ENCODE measurements at places on chromosomes 2 and 18.

GRCh38 chr18:22346953-22347605, 70.6 kb downstream of the CTAGE1 start:
- no peak for DNase-seq

DNA sequence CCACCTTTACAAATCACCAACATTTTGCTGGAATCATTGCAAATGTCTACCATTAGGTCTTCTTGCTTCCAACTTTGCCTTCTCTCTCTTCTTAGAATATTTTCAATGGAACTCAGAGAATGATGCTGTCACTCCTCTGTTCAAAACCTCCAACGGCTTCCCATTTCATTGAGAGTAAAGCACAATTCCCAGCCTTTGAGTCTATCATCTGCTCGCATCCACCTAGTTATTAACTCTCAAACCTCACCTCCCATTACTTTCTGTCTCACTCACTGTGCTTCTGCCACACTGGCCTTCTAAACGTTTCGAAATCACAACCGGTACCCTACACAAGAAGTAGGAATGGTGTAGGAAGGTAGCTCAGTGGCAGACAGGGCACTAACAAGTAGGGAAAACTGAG, 40.0 kb downstream of the ROCK2 start:
- DNase-seq, result no peak

DNA sequence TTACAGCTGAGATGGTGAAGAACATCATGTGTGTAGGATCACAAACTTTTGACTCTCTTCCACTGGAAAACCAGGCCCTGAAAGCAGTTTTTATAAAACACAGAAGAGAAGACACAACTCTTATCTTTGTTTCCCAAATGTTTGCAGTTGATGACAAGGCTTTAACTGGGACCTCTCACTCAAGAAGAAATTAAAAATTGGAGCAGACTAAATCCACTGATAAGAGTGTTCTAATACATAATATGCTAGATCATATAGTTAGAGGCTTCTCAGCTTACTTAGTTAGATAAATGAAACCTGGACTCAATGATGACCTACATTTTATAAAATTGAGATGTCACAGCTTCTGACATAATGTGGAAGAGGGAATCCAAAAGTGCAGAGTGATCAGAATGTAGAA, 158.3 kb upstream of the WDSUB1 start:
- no peak for DNase-seq

GRCh38 chr18:37874721-37875120, 309.1 kb upstream of the CELF4 start:
- no peak for DNase-seq

GRCh38 chr2:72442270-72442669, 294.6 kb upstream of the CYP26B1 start:
- DNase-seq, result no peak

GRCh38 chr2:222747526-222748160, 76.2 kb downstream of the MOGAT1 start:
- DNase-seq, result no peak

DNA sequence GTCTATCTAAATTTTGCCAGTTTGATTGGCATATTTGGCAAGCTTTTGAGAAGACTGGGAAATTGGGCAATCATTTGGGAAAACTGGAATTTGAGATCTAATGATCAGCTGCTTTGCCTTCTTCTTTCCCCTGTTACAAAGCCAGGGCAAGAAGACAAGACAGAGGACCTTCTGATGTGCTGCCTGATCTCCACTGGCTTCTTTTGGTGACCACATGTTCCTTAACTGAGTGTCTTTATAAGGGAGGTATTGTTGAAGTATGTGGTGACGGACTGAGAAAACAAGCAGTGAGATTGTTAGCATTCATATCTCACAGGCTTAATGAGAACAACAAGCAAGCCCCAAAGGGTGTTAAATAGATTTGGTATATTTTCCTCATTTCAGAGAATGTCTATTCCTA, 175.8 kb downstream of the SLC8A1 start:
- DNase-seq, result no peak

DNA sequence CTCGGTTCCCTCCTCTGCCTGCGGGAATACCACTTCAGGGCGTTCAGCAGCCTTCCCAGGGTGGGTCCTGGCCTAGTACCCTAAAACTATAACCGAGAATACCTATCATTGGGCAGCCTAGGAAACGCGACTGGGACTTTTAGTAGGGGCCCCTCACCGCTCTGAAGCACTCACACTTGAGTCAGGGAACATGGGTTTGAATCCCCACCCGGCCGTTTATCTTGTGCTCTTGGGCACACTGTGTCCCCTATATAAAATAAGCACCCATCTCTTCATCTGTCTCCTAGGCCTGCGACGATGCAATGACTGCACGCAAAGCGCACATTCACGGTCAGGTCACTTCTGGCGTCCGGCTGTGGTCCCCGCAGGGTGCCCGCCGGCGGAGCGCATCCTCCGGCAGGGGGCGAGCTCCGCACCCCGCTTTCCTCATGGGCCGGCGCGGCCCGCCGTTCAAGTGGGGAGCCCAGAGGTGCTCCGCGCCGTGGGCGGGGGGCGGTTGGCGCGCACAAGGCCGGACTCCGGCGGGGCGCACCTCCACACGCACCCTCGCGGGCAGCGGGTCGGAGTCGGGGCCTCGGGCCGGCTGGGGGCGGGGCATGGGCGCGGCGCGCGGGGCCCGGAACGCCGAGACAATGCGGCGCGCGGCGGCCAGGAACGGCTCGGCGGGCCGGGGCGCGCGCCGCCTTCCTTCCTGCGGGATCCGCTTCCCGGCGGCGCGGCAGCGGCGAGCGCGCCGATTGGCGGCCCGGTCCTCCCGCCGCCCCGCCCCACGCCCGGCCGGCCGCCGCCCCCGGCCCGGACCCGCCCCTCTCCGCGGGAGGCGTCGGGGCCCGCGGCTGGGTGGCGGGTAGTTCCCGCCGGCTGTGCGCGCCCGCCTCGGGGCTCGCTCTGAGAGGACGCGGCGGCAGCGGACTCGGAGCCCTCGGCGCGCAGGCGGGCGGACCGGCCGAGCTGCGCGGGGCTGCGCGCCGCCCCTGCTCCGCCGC, at the start of gene ASAP2:
Gene ASAP2 (plus strand): TSS at position 850 of the 986 bp plus-strand sequence. CDS start 293 bp downstream, outside the sequence.
- peak; percentile 91 for DNase-seq

DNA sequence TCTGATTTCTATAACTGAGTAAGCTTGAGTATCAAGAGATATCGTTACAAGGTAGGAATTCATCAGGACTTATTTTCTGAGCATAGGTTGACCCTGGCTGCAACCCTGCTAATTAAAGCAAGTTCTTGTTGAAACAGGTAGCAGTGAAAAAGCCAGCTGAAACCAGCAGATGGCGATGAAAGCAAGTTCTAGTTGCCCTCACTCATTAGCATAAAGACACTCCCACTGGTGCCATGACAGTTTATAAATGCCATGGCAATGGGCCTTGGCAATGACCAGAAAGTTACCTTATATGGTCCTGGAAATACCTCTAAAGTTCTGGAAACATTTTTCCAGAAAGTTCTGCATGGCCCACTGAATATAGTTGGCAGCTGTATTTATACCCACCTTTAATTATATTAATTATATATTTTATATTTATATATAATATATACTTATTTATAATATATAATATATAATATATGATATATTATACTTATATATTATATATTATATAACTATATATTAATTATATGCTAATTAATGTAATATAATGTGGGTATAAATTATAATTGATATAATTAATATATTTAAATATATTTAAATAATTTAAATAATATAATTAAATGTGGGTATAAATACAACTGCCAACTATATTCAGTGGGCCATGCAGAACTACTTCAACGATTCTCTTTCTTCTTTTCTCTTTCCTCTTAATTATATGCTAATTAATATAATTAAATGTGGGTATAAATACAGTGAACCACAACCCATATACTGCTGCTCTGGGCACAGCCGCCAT, 188.0 kb downstream of the CDH7 start:
- no peak for DNase-seq

DNA sequence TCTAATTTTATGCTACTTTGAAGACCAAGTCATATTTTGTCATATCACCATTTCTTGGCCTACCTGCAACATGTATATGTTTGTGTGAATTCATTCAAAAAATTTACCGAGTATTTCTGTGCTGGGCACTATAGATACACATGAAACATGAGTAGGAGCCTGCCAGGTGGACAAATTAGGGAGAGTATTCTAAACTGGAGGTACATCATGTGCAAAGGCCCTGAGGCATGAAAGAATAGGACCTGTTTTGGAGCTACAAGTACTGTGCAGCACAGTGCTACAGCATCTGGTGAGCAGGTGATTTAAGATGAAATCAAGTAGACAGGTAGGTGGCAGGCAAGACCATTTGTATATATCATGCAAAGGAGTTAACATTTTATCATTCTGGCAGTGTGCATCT, 152.9 kb downstream of the MYO3B start:
- DNase-seq, result no peak

GRCh38 chr2:172969166-172969565, 106.5 kb upstream of the MAP3K20 start:
- DNase-seq, result no peak

DNA sequence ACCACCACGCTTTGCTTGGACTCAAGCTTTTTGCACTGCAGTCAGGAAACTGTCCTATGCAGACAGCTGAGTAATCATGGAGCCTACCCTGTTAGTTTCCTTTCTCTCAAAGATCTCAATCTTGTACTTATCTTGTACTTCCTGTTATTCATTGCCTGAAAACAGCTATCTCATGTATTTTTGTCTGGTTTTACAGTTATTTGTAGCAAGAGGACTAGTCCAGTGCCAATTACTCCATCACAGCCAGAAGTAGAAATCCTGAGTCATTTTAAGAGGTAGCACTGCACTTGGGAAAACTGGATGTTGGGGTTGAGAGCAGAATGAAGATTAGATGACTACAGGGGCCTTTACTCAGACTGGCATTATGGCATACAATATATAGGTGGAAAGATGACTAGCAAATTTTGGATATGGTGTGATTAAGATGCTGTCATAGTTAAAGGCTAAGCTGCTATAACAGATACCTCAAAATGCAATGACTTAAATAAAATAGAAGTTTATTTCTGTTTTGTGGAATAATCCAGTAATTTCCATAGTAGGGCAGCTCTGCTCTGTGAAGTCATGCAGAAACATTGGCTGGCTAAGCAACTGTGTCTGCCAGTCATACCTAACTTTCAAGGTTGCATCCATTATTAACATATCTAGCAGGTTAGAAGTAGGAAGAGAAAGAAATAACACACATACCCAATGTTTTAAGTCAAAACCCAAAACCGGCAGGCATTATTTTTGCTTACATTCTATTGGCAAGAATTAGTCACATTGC, 21.1 kb upstream of the CHMP3 start:
- DNase-seq, result no peak

- no peak for DNase-seq
These were observed 163.1 kb upstream of the WDSUB1 start for GRCh38 chr2:159449504-159450124.

- no peak for DNase-seq
These were observed 94.0 kb downstream of the LAMA1 start for GRCh38 chr18:7023581-7023980.

- no peak for DNase-seq
These were observed 60.7 kb upstream of the KIF5C start for GRCh38 chr2:148814143-148814859.

DNA sequence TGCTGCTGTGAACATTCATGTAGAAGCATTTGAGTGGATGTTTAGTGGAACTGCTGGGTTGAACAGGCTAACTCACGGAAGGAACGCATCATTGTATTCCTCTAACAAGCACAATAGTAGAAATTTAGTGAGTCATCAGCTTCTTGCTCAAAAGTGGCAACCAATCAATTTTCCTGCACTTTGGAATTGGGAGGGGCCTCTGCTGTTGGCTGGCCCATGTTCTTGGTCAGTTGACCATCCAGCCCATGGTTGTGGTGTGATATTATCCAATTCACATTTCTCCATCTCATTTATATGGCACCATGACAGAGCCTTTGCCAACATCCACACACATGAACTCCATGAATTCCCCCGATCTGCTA, 95.0 kb downstream of the TNFRSF11A start:
- peak; percentile 34 for DNase-seq

DNA sequence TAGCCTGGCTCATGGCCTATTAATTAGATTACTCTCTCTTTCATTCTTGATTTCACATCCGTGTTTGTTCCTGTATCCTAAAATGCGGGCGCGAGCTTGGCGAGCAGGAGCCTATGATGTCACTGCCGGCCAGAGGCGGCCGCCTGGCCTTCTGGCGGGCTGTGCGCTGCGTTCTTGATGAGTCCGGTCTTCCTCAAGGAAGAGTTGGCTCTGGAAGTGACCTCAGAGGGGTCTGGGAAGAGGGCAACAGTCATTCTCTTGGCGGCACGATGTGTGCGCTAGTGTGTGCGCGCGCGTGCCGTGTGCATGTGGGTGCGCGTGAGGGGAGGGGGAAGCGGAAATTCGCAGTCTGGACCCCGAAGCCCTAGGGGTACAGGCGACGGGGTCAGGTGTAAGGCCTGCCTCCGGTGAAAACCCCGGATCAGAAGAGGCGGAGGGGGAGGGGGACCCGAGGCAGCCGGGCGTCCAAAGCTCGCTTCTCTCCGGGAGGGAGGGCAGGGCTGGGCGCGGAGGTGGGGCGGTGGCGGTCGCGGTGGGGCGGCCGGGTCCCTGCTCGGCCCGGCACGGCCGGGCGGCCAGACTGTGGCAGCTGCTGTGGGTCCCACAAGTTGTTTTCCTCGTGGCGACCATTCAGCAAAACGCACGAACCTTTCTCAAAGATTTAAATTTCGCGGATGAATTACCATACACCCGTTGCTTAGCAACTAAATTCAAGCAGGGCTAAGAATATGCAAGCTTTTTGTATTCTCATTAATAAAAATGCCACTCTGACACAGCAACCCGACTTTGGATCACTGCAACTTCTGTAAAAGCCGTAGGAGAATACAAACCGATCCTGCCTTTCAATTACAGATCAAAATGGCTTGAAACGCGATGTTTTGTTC, 8.4 kb downstream of the POU3F3 start:
- no peak for DNase-seq

GRCh38 chr2:85812094-85812735, 58.4 kb downstream of the ATOH8 start:
- DNase-seq, result no peak

DNA sequence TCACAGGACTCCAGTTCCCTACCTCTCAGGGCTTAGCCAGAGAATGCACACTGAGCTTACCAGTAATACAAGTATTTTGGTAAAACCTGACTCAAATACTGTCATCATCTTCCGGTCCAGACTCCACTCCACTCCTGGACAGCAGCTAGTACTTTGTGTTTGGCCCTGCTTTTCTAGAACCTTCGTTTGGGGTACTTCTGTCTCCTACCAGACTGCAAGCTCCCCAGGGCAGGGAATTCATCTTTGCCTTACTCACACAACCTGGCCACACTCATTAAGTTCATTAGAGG, 108.9 kb upstream of the CDC42EP3 start:
- peak; percentile 20 for DNase-seq

- DNase-seq, result peak; percentile 5
These were observed 577 bp downstream of the ERCC3 start for GRCh38 chr2:127293386-127293747.

GRCh38 chr2:59076079-59076619, 835.0 kb upstream of the FANCL start:
- DNase-seq, result no peak

- DNase-seq, result no peak
These were observed 43.0 kb upstream of the CAVIN2 start for GRCh38 chr2:191889931-191890330.

GRCh38 chr2:222399038-222399783, 25.1 kb upstream of the SGPP2 start:
- no peak for DNase-seq

All from AG08395 (cell line).